ENCODE measurements at places on chromosomes 4 and X.

- DNase-seq, result no peak
Measured at GRCh38 chr4:106314960-106315359, 1.0 kb downstream of the TBCK start.

GRCh38 chrX:17689971-17690409 lies 47.3 kb upstream of the SCML1 start:
- DNase-seq, result peak; percentile 64

DNA sequence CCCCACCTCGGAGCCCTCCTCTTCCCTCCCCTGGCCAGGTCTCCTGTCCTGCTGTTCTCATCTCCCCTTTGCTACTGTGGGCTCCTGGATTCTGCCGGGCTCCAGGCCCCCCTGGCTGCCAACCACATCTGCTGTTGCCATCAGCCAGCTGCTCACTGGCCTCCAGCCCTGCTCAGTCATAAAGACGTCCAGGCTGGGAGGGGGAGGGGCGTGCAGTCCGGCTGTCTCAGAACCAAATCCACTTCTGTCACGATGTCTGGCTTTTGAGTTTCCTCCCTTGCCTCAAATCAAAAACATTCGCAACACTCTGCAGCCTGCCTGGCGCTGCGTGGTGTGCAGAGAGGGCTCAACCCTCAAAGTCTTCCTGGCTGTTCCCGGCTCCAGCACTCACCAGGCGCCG lies 7.1 kb downstream of the RASL11B start:
- DNase-seq, result no peak

DNA sequence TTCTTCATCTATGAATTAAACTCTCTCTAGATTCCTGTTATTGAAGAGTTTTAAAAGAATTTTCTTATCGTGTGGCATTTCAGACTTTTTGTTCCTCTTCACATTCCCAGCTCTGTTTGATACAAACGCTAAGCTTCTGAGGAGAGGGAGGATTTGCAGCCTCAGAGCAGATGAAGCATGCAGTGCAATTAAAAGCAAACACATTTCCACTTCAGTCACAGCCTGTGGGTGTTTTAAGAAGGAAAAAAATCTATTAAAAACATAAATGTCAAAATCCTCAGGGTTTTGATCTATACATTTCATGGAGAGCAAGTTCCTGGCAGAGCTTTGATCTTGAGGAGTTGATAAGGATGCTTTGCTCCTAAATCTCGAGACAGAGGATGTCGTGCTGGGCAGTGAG lies 442.4 kb upstream of the BOD1L1 start:
- DNase-seq, result no peak

GRCh38 chr4:72352711-72353110 lies 216.3 kb downstream of the ADAMTS3 start:
- DNase-seq, result no peak

- no peak for DNase-seq
Measured at GRCh38 chr4:159169404-159170302, 66.8 kb downstream of the RAPGEF2 start.

GRCh38 chrX:93461060-93461459 lies 212.3 kb downstream of the NAP1L3 start:
- no peak for DNase-seq

DNA sequence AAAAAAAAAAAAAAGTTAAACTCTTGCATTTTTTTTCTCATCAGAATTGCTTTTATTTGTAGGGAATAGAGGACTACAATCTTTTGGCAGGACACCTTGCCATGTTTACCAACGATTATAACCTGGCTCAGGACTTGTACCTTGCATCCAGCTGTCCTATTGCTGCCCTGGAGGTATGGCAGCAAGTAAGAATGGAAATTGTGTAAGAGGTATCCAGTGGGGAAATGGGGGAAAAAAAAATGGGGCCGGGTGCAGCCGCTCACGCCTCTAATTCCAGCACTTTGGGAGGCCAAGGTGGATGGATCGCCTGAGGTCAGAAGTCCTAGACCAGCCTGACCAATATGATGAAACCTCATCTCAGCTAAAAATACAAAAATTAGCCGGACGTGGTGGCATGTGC lies 49.8 kb downstream of the WDR19 start:
- no peak for DNase-seq

DNA sequence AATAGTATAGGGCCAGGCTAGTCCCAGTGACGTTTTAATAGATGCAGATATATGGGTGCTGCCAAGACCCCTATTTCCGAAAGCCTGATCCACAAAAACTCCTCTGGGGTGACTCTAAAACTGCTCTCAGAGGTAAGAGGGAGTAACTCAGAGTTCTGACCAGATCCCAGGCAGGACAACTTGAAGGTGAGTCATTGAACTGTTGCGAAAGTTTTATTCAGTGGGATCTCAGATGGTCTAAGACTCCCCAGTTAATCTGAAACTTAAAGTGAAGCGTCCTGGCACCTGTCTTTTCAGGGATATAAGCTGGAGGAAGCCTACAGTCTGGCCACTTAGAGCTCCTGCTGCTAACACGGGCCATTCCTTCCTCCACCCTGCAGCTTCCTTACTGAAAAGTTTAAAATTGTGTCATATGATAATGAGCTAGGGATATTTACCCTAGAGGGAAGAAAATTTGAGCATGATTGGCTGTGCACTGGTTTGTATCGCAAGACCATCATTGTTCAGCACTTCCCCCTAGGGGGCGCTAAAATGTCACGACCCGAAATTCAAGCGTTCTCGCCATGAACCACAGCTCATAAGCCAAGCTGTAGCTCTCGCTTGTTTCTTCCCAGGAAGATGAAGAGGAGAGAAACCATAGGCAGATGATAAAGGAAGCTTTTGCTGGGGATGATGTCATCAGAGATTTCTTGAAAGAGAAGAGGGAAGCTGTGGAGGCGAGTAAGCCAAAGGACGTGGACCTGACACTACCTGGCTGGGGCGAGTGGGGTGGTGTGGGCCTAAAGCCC lies 19.5 kb downstream of the UTP14A start:
- DNase-seq, result no peak

- DNase-seq, result no peak
Measured at GRCh38 chr4:56160636-56161035, 211.9 kb downstream of the CEP135 start.

GRCh38 chr4:77505958-77506319 lies 99.7 kb upstream of the CXCL13 start:
- DNase-seq, result no peak

DNA sequence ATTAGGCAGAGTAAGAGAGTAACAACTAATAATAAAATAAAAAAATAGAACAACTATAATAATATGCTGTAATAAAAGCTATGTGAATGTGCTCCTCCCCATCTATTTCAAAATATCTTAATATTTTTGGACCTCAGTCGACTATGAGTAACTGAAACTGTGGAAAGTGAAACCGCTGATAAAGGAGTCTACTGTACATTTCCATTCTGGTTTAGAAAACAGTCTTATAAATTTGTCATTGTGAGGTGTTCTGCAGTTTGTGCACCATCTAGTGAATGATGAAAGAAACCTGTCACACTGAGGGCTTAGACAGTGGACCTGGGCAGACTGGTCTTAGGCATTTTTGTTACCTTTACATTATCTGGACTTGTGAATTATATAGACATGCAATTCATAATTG lies 42.0 kb downstream of the TMEM150C start:
- DNase-seq, result no peak

DNA sequence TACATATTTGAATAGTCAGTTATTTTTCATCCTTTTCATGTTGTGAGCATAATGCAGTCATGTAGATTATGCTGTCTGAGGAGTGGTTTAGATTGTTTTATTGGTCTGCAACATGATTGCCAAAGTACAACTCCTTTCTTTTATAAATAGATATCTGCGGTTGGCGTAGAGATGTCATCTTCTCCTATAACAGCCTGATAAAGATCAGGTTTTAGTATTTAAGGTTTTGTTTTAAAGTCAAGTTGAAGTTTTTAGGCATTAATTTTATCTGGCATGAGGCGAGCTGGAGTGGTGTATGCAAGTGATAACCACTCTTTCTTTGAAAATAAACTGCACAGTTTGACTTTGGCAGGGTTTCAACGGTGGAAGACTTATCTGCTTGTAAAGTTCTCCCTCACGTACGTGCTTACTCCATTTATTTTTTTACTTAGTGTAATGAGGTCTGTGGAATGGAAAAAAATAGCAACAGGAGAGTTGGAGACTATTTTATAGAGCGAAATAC lies 126.3 kb downstream of the FBXO8 start:
- DNase-seq, result no peak

- DNase-seq, result no peak
Measured at GRCh38 chrX:154742613-154743012, 8.3 kb downstream of the GAB3 start.
